Nephron progenitor cell (in vitro differentiated cells): ENCODE measurements at places on chromosomes 4 and X.

DNA sequence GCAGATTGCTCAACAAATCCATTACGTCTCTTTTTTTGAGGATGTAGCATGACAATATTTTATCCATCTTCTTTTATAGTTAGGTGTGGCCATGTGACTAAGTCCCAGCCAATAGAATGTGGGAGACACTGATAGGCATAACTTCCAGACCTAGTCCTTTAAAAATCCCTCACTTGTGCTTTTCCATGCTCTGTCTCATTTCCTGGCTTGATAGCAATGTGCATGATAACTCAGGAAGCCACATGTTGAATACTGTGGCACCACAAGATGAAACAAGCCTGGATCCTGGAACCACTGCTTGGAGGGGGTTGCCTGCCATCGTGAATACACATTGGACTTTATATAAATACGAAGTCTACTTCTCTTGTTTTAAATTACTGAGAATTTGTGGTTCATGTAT, 184.0 kb upstream of the NEIL3 start:
- DNase-seq, result no peak

DNA sequence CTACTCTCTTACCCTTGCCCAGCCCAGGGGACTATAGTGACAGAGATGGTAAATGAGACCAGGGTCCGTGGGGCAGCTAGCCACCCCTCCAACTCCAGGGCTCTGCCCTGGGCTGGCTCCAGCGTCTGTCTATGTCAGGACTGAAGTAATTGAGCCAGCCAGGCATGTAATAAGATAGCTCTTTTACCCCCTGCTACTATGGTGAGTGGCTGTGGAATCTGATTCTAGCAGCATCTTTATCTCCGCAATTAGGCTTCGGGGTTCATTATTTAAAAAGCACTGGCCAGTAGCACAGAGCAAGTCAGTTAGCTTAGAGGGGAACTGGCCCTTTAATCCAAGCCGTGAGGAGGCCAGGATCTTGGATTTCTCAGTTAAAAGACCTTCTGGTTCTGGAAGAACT, 123.3 kb upstream of the RAI2 start:
- DNase-seq, result no peak

DNA sequence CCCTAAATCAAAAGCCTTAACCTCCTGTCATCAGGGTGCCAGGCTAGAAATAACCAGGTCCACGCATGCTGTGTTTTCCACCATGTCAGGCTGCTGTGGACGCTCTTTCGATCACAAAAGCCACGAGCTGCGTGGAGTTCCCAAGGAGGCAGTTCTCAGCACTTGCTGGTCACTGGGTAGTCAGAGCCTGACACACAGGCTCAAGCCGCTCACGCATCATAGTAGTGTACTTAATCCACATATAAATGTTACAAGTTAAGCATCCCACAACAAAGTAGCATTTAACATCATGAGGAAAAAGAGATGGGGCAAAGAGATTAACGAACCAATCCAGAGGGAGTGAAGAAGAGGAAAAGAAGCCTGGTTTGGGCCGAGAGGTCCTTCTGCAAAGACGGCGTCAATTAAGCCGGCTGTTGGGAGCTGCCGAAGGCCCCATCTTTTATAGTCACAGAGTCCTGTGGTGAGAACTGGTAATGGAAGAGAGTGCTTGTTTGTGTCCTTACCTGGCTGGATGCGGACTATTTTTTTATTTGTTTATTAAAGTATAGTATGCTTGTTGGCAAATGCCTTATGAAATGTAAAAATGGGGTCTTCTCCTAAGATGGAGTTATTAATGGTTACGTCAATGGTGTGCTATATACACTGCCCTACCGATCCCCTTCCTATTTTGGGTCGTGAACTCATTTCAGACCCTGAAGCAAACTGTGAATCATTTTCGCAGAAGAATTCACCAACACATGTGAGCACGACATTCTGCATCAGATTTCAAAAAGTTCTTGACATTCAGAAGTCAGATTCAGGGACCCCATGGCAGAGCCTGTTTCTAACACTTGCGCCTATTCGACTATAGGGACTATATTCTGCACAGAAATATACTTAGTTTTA, 675 bp downstream of the PRIMPOL start:
- peak; percentile 24 for DNase-seq

DNA sequence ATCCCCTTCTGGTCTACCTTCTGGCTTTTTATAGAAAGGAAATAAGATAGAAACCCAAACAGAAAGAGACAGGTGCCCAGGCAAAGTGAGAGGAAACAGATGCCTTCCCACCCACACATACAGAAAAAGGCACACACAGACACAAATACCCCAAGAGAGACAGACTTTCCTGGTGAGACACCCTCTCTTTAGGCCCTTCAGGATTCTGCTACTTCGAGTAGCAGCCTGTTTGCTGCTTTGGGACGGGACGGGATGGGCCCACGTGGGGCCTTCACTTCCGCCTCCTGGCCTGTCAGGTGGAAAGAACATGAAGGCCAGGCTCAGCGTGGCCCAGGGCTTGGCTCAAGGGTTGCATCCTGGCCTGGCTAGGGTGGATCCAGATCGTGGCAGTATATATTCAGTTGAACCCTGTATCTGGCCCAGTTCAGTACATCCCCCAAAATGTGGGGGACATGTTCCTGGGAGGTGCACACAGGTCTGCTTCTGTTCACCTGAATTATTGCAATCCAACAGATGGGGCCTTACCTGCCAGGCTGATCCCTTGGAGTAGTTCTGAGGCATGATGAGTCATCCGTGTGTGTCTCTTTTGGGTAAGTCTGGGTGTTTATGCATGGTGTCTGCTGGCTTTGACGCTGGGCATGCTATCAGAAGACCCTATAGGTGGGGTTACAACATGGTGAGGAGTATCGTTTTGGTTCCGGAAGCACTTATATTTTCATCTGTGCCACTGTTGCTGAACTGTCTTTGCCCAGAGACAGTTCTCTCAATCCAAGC, 2.4 kb downstream of the ZNF275 start:
- DNase-seq, result no peak

DNA sequence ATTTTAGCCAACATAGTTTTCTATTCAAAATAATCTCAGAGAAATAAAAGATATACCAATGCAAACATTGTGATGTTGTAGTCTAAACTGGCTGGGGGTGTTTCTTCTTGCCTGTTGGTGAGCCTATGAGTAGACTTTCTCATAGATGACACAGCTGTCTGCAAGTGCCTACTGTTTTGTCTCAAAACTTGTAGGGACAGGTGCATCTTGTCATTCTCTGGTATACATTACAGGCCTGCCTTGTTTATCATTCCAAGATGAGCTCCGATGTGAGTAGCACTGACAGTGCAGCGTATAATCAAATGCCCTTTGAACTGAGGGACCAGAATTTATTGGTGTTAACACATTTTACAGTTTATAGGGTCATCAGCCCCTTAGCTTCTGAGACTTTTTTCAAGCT, 353.8 kb downstream of the PRDM5 start:
- no peak for DNase-seq

- DNase-seq, result no peak
Measured at GRCh38 chr4:73693811-73694210, 46.6 kb upstream of the CXCL8 start.

- DNase-seq, result no peak
Measured at GRCh38 chrX:73069365-73070035, 9.8 kb downstream of the PABPC1L2A start.
